ENCODE measurements at places on chromosomes 7 and 10.
A peak's percentile ranks its signal among the peaks of the same experiment; 100 is the strongest.

- ATAC-seq = no peak
Observed at GRCh38 chr10:119393421-119393820, 149.1 kb downstream of the RGS10 start.

DNA sequence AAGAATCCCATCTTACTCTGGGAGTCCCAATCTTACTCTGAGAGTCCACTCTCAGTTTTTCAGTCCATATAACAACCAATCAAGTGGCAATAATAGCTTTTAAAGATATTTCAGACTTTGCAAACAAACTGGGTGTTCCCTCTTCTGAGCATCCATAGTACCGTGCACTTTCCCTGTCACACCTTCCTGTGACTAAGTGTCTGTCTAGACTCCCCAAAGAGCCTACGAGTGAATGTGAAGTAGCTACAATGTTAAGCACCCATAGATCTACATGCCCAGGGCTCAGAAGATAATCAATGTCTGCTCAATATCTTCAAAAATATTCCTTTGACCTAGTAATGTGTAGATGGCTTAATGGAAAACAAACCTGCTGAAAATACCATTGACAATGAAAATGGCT is 95.6 kb upstream of the ASAH2 start:
- no peak for ATAC-seq

DNA sequence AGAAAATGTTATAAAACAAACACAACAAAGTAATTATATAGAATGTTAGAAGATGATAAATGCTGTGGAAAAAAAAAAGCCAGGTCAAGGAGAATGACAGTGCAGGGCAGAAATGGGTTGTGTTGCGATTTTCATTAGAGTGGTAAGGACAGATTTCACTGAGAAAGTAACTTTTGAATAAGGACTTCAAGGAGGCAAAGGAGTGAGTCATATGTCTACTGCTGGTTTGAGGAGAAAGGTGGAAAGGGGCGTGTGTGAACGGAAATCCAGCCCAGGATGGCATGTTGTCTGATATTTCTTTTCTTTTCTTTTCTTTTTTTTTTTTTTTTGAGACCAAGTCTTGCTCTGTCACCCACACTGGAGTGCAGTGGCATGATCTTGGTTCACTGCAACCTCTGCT is 12.3 kb upstream of the DLD start:
- ATAC-seq = no peak

DNA sequence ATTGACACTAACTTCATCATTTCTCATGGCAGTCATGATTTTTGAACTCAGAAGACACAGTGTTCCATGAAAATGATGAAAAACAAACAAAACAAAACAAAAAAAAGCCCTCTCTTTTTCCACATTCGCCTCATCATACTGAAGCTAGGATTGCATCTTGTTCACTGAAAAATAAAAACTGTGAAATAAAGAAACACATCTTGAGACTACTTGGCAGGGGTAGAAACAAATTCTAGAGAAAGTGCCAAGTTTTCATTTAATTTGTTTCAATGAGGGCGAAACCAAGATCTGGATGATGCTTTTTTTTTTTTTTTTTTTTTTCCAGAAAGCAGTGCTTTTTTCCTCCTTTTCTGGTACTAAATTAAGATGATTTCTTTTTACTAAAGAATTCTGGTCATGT is 350.4 kb upstream of the ETV1 start:
- no peak for ATAC-seq

DNA sequence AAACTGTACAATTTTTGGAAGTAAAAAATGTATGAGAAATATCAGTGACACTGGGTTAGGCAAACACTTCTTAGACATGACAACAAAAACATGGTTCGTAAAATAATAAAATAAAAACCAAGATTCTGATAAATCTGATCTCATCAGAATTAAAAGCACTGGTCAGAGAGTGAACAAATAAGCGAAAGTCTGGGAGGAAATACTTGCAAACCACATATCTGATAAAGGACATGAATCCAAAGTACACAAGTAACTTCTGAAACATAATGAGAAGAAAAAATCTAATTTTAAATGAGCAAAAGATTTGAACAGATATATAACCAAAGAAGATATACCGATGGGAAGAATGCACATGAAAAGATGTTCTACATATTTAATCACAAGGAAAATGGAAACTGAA is 91.5 kb downstream of the RTKN2 start:
- no peak for ATAC-seq

- peak; percentile 58 for ATAC-seq
Observed at GRCh38 chr10:72328045-72328828, 26.5 kb downstream of the DNAJB12 start.

- no peak for ATAC-seq
Observed at GRCh38 chr10:30348378-30348776, 701 bp downstream of the MTPAP start.

DNA sequence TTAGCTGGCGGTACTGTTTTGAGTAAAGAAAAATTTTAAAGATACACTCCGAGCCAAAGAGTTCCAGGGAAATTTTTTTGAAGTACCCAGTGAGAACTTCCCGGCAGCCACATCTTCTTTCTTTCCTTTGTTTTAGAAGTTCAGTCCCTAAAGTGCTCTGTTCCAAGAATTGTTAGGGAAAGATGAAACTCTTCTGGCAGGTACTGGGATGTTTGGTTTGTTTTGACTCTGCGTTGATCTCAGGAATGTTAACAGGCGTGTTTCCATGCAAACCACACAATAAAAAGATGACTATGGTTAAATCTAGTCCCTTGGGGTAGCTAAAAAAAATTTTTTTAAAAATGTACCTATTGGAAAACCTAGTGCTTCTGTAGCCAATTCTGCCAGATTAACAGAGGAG is 224.7 kb upstream of the PHYHIPL start:
- ATAC-seq = peak; percentile 76
